ENCODE measurements at places on chromosomes 12 and 14.

DNA sequence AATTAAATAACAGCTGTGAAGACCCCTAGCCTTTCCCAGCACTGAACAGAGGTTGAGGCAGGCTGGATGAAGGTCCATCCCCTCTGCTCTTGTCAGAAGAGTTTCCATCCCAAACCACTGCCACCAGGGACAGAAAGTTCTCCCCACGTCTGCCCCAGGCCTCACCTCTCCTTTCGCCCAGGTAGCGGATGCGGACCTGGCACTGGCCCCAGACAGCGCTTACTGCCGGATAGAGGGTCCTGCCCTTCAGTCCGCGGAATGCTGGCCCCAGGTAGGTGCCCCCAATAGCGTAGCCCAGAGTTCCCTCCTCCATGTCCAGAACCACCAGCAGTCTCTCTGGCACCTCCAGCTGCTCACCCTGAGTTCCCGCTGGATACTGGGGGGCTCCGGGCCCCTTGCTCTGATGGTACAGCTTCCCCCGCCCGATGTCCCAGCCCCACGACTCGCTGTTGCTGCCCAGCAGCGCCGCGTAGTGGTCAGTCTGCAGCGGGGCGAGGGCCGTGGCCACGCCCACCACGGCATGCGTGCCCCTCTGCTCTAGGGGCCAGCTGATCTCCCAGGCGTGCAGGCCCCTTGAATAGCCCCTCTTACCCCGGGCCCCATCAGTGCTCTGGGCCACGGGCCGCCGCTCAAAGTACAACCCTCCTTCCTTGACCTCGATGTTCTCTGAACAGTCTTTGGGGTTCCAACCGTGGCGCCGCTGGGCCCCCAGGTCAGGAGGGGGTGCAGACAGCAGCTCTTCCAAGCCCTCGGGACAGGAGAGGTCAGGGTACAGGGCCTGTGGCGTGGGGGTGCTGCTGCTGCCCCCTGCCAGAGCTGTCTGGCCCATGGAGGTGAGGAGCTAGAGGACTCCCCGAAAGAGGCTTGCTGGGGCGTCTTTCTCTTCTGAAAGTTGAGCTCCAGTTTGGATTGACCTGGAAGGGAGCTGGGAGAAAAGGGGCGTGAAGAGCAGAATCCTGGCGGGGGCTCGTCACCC, 742 bp downstream of the SPSB2 start:
- DNase-seq: peak; percentile 67

- DNase-seq: no peak
Measured at GRCh38 chr14:91229005-91229382, 15.5 kb downstream of the GPR68 start.

DNA sequence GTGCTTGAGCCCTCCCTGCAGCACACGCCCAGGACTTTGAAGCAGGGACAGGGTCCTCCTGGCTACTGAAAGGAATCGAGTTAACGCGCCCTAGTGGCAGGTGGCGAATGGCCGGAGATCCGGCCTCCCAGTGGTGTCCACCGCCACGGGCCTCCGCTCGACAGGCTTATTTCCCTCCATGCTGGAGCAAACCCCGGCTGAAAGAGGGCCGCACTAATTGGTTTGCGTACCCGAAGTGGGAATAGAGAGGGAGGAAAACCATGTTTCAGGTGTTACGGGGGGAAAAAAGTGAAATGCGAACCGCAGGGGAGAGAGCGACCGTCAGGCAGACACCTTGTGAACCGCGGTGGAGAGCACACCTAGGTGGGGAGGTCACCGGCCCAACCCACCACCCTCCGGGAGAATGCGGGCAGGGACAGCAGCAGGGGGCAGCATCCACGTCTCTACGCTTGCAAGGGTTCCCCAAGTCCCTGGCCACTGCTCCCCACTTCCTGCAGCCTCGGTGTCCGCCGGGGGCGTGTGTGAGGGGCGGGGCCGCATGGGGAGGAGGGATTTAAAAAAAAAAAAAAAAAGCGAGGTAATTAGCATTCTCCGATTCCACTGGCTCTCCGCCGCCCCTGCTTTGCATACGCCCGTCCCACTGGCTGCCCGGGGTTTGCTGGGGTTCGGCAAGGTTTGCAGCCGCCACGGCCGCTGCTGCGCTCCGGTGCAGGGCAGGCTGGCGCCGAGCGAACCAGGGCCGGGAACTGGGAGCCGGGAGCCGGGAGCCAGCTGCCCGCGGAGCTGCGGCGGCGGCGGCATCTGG, 224.6 kb upstream of the CRY1 start:
- DNase-seq: peak; percentile 71

- DNase-seq: no peak
Measured at GRCh38 chr12:127538316-127538715, 728.7 kb upstream of the TMEM132C start.

DNA sequence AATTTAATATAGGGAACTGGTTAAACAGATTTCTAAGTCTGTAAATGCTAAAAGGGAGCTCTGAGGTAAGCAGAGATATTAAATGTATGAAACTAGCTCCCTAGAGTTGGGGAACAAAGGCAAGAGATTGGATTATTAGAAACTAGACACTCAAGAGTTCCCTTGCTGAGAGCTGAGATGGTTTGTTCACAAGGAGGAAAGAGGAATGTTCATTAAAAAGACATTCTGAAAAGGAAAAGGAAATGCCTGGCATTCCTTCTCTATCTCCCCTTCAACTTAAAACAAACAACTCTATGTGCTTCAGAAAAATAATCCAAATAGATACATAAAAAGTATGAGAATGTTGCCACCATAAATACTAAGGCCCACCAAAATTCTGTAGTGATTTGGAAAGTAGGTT, 73.7 kb downstream of the GALNT4 start:
- no peak for DNase-seq

- DNase-seq: no peak
Measured at GRCh38 chr12:90823859-90824258, 131.1 kb downstream of the CCER1 start.

DNA sequence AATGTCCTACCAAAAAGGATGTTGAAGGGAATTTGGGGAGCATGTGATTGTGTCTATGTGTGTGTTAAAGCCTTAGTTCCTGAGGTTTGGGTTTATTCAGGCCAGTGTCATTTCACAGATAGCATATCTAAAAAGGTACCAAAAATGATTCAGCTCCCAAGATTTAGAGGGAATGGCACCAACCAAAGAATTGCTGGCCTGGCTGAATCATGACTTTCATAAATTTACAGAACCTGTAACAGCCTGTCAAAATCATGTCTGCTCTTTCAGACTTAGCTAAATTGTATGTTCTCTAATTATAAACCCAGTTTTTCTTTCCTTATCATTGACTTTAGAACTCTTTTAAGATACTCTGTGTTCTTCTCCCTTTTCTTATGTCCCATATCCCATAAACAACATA, 231.5 kb downstream of the NUBPL start:
- DNase-seq: no peak

GRCh38 chr14:101351769-101352168, 209.5 kb upstream of the DIO3 start:
- no peak for DNase-seq

GRCh38 chr14:91009501-91010152, 50.8 kb downstream of the RPS6KA5 start:
- DNase-seq: no peak

DNA sequence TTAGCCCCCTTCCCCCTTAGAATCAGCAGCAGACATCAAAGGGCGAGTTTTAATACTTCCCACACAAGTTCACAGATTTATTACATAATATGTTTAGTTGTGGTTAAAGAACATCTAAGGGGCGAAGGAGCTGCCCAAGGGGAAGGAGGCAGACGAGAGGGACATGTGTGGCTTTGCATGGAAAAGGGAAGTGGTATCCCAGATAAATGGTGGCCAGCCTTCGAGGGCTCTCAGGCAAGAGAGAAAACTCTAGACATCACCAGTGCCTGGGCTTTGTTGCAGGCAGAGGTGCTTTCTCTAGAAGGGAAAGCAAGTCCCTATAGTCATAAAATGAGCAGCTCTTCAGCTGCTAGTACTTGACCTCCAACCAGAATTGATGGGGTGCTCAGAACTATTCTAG, 121.2 kb downstream of the CACNA1C start:
- no peak for DNase-seq

DNA sequence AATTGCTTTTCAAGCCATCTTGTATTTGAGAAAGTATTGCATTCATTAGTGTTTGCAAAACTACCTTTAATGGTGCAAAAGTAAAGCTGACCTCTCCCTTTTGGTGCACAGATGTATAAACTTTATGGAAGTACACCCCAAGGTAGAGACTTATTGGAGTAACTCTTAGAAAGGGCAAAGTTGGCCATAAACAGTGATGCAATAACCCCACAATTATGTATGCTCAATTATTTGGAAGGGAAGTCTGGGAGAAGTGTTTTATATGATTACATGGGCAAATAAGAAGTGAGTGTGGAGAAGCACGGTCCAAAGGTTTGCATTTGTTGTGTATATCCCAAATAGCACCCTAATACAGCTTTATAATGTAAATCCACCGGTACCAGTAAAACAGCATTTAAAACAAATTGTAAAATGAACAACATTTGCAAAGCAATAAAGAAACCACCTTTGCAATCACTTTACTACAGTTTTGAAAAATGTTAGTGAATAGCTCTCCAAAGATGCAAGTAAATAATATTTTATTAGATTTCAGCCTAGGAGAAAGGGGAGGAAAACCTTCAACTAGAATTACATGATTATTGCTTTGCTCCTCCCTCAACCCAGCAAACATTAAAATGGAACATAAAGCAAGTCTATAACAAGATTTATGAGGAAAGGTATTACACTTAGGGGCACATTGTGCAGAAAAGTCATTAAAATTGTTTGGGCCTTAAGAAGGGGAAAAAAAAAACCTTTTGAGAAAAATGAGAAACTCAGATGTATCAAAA, 70.5 kb downstream of the HMGA2 start:
- no peak for DNase-seq

GRCh38 chr12:130138478-130138877, 23.8 kb upstream of the FZD10 start:
- no peak for DNase-seq

GRCh38 chr14:49050822-49051221, 535.4 kb downstream of the RPS29 start:
- no peak for DNase-seq

DNA sequence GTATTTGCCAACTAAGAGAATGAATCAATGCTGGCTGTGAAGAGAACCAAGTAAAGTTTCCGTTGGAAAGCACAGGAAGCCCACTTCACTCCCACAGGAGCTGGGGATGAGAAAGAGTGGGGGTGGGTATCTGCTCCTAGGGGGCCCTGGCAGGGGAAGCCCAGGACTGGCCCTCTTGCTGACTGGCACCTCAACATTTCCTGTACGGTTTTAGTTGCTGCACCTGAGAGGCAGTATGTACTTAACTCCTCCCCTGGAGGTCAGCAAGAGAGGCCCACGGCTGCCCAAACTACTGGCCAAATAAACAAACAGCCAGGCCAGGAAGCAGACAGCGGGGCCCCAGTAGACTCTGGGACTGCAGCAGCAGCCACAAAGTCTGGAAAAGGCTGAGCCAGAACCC, 33.8 kb upstream of the VWF start:
- DNase-seq: no peak

- no peak for DNase-seq
Measured at GRCh38 chr12:115758877-115759620, 518.4 kb downstream of the MED13L start.
